ENCODE measurements at places on chromosomes 11 and 22. TPM values are rescaled to one million over a fixed set of nuclear protein-coding genes. Genes with fewer than 3 reads are reported as not detected.

DNA sequence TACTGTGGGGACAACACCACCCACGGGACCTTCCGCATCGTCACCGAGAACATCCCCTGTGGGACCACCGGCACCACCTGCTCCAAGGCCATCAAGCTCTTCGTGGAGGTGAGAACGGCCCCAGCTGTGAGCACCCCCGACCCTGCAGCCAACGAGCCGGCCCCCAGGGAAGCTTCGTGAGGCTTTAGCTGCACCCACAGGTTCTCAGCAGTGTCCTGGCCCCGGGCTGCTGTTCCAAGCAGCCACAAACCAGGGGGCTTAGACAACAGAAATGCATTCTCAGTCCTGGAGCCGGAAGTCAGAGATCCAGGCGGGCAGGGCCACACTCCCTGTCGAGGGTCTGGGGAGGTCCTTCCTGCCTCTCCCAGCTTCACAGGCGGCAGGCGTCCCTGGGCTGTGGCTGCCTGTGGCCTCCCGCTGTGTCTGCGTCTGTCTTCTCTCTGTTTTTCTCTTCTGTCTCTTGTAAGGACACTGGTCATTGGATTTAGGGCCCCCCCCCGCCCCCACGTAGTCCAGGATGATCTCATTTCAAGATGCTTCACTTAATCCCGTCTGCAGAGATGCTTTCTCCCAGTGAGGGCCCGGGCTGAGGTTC is 12.5 kb downstream of the MUC5B start:
- no peak for DNase-seq

DNA sequence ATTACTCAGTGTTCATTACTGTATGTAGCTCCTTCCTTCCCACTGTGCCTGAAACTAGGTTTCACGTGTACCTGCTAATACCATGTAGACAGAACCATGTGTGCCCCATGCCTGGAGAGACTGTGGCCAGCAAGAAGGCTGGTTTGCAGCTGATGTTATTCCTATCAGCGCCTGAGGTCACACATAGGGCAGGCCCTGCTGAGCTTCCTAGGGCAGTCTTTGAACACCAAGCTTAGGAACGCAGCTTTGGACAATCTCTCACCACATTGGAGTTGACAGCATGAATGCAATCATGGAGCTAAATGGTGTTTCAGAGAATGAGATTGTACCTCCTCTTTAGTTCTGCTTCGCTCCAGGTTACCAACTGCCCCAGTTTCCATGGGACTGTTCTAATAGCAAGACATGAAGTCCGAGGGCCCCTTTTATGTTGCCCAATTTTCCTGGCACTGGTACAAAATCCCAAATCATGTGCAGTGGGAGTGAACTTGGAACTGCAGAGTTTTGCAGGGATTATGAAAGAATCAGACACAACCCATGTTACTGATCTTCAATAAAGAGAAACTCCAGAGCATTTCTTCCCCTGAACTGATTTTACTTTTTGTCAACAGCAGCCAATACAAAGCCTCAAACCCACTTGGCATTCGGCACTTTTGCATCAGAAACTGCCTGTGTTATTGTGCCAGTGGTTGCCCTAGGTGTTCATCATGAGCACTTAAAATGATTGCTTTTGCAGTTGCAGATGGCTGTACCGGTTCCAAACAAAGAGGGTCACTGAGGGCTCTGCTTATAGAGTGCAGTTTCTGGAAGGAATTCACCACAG is 154.2 kb upstream of the TTC12 start:
- no peak for DNase-seq

DNA sequence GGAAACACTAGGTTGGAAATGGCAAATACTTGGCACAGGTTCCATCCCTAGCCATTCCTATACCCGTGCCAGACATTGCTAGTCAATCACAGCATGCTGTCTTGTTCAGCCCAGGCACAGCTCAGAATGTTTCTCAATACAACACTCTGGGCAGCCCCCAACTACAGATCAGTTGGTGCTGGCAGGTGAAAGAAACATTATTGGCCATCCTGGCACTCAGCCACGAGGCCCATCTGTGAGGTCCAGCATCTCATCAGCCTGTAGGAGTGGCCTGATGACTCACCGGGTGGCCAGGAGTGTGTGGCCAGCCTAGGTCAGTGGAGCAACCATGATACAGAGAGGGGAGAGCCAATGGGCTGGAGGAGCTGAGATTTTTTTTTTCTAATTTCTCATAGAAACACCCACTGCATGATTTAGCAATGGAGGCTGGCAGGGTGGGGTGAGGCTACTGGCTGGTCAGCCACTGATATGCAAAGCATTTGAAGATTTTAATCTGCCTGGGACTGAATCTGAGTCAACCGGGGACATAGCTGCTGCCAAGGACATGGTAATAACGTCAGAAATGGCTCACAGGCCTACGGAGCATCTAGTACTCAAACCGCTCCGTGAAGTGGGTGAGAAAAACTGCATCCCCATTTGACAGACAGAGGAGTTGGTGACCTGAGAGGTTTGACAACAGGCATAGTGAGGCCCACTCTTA is 5.4 kb downstream of the MYO18B start:
- DNase-seq = peak; percentile 87

The CCDC81 gene
- polyA plus RNA-seq = 0.18 TPM

The NECTIN1 gene
- polyA plus RNA-seq = 5.4 TPM

DNA sequence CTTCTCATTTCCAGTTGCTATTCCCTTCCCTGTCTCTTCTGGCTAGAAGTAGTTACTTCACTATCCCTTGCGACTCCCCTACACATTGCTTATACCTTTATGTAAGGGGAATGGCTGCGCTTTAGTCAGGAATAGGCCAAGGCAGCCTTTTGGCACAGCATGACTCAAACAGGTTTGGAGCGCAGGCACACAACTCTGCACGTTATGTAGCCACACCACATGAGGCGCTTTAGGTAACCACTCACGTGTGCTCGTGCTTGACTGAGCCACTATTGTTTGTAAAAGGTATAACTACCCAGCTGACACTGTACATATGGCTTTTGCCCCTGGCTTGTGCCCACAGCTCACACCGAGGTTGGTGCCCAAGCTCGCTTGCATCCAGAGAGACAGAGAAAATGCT is 46.7 kb upstream of the LIPT2 start:
- DNase-seq = no peak

DNA sequence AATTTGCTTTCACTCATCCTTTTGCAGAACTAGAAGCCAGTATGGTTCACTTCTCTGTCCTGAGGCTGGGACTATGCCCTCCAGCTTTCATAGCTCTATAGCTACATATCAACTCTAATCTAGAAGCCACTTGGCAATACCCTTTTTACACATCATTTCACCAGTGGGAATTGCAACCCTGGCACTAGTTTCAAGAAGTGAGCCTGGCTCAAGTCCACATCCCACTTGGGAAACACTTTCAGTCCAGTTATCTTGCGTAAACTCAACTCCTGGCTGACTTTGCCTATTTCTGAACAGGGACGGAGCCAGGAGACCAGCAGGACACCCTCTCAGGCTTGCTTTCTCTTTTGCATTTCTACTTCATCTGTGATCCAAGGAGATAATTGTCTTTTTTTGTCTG is 19.9 kb upstream of the FAT3 start:
- no peak for DNase-seq

DNA sequence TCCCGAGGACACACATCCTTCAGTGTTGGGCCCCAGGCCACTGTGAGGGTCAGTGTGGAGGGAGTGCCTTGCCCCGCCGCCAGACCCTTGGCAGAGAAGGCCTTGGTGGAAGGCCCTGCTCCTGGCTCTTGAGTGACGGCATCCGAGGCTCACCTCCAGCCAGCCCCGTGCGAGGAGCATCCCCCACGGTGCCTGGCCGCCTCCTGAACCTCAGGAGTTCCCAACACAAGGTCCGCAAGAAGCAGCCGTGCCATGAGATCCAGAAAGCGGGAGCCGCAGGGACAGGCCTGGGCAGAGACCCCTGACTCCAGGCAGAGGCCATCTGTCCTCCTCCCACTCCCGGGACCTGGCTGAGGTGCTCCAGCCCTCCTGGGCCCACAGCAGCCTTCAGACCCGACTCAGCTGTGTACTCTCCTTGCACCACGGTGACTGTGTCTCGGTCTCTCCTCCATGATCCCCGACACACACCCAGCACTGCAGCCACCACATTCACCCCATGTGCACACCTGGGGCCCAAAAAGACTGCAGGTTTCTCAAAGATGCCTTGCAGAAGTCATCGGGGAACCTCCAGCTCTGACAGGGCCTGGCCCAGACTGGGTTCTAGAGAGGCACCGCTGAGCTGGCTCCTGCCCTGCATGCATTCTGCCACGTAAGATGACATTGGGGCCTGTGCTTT is 870.2 kb downstream of the BRD1 start:
- DNase-seq = no peak

- DNase-seq = no peak
Measured at GRCh38 chr22:45883811-45884170, 93.2 kb downstream of the WNT7B start.

DNA sequence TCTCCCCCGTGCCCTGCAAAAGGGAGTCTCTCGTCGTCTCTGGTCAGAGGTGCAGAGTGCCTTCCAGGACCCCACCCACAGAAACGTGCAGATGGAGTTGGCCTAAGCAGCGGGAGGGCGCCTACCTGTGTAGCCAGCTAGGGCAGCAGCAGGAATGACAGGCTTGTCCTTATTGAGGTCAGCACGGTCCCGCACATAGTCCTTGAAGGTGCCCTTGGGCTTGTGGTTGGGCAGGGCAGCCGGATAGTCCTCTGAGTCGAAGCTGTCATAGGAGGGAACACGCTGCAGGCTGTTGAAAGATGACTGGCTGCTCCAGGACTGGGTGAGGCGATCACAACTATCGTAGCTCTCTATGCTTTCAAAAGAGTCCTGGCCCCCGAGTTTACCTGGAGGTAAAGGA is 107.3 kb downstream of the ETS1 start:
- no peak for DNase-seq

DNA sequence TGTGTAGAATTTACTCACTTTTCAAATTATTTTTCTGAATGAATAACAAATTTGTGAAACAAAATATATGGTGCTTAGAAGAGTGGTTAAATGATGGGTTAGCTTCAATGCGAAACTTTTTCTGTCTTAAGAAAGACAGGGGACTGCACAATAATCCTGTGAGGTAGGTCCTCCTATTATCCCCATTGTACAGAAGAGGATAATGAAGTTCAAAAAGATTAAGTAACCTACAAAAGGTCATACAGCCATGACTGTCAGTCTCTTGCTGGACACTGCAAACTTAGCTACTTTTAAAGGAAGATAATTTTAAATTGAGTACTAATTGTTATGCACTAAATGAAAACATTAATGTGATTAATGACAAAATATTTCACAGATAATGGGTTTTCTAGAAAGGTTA is 5.0 kb downstream of the OOSP3 start:
- DNase-seq = no peak

GRCh38 chr11:27672836-27673464 is 27.3 kb downstream of the BDNF start:
- DNase-seq = peak; percentile 31

GRCh38 chr11:129259931-129260348 is 67.8 kb upstream of the ARHGAP32 start:
- no peak for DNase-seq

All from A549 (cell line).